ENCODE measurements at places on chromosomes 12 and 14.

DNA sequence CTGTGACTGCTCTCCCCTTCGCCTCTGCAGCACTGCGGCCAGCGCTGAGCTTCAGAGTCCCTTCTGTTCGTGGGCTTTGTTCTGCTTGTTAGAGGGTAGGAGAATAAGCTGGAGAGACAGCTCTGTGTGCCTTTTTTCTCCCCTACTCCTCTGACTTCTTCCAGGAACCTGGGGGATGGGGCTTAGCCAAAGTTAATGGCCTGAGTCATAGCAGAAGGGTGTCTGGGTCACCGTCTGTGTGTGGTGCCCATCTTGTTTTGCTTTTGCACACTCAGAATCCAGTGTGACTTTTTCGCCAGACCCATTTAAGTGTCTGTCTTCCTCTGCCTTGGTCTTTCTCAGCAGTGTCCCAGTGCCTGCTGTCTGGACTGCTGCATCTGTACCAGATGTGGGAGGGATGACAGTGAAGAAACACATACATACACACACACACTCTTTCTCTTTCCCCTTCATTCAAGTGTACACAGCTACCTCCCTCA lies 3.0 kb downstream of the KIF5A start:
- no peak for DNase-seq

DNA sequence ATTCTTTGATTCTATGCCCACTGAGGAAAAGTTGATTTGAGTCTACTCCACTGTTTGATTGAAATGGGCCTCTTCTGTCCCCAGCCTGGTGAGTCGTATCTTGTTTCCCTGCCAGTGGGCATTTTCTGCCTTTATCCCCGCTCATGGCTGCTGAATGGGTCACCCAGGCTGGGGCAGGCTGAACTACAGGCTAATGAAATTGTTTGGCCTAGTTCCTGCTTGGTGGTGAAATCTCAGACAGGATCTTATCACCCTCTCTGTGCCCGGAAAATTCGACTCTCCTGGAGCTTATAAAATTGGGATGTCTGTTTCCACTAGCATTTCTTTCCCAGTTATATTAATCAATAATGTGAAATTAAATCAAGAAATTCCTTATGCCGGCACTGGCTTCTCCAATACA lies 65.0 kb downstream of the CHST11 start:
- DNase-seq, result no peak

- DNase-seq, result peak; percentile 9
Measured at GRCh38 chr12:27635349-27635972, 60.8 kb upstream of the REP15 start.

- no peak for DNase-seq
Measured at GRCh38 chr12:125981610-125982253, 916.5 kb downstream of the AACS start.

DNA sequence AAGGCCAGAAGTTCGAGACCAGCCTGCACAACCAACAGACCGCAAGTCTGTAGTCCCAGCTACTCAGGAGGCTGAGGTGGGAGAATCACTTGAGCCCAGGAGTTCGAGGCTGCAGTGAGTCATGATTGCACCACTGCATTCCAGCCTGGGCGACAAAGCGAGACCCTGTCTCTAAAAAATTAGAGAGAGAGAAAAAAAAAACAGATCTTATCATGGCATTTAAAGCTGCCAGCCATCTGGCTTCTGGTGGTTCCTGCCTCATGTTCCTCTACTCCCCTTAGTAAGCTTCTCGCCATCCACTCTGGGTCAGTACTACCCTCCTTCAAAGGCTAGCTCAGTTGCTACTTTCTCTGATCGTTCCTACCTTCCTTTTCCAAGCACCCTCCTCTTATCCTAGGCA lies 16.1 kb downstream of the CLSTN3 start:
- DNase-seq, result no peak

DNA sequence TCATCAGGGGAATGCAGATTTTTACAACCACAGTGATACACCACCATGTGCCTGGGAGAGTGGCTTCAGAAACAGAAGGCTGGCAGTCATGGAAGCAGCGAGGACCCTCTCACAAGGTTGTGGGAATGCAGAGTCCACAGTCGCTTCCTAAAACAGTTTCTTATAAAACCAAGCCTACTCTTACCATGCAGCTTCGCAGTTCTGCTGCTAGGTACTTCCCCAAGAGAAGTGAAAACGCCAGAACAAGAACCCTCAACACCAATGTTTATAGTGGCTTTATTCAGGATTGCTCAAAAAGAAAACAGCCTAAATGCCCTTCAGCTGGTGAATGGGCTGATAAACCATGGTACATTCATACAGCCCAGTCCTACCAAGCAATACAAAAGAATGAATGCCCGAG lies 87.2 kb downstream of the DDX51 start:
- no peak for DNase-seq
